ENCODE measurements at places on chromosomes 12 and 14.

- DNase-seq = no peak
These were observed 9.5 kb upstream of the EEA1 start for GRCh38 chr12:92938638-92939037.

DNA sequence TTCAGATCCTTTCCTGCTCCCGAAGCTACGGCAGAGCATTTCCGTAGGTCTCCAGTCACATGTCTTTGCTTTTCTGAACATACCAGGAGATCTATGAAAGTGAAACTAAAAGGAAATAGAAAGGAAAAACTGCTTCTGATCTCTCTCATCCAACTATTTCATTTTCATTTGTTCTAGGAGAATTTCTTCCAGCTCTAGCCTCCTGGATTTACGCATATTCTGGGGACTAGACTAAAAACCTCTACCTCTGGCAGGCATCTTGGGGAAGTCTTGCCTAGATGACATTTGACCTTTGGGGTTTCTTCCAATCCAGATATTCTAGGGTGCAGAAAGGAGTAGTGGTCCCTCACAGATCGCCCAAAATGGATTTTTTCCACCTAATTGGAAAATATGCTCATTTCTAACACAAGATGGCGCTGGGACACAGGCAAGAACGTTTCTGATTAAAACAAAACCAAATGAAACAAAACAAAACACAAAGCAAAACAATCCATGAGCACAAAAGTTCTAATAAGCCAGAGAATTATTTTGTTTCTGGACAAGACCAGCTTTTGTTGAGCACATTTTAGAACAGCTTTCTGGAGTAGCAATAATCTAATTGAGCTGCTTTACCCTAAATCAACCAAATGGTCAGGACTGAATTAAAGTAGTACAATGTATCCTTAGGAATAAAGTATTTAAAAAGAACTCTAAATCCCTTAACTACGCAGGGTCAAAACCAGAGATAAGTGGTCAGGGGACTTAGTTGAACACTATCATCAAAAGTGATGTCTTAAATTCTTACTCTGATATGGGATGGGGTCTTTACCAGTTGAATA, 12.3 kb upstream of the PARP11 start:
- DNase-seq = no peak

DNA sequence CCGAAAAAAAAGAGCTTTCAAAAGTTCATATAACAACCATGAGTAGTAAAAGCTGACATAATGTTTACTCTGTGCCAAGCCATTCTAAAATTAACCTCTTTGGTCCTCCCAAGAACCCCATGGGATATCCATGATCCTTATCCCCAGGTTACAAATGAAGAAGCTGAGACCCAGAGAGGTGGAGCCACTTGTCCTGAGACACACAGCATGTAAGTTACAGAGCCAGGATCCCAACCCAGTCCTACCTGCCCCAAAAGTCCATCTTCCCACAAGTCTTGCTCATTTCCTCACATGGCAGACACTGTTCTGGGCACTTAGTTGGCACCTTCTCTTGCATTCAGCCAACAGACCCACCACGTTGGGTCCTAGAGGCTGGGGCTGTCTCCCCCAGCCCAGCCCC, 37.1 kb downstream of the TRPV4 start:
- DNase-seq = no peak

DNA sequence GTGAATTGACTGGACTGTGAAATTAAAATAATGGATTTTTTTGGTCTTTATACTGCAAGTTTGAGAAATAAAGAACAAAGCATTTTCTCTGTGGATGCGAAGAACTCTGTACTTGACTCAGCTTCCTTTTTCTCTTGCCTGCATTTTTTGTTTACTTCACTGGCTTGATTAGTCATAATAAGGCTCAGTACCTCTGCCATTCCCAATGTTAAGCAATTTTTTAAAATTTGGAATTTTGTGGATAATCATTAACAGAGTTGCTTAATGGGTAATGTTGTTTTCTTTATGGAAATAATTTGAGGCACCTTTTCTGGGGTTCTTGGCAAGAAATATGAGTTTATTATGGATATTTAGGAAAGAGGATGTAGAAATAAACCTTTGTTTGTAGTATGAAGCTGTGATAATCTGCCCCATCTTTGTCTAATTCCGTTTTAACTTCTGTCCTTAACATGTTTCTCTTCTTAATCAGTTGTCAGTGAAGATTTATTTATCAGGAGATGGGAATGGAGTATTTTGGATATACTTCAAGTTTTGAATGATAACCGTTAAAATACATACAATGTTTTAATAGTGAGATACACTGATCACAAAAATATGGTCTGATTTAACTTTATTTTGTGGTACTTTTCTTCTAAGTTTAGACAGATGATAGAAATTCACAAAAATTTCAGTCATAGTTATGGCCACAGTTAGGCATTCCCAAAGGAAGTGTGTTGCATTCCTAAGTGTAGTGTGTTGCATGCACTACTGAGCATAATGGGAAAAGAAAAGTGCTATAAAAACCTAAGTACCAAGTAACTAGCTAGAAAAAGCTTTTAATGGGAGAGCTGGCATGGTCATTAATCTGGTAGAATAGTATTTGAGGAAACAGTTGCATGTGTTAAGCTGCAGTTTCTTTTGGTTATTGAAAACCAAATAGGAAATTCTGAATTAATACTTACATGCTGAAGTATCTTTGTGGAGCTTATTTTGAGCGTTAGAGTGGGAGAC, 27.7 kb downstream of the WNK1 start:
- no peak for DNase-seq

DNA sequence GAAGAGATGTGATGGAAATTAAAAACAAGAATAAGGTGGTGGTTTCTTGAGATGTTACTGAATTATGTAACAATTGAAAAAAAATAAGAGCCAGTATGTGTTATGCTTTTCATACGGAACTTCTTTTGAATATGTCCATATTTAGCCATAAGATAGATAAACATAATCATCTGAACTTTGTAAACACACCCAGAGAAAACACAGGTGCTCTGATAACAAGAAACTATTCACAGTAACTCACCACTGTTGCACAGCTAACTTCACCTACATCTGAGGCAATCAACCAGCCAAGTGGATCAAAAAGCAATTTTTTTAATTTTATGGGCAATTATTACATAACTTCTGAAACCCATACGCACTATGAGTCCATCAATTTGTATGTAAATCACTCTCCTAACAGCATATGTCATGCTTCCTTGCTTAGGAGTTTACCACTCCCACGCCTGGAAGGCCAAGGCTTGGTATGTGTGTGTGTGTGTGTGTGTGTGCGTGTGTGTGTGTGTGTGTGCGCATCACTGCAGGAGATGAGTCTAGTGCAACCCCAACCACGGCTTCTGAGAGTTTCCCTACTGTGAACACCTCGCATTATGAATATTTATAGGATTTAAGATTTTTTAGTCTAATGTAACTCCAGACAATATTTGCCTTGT, 443.4 kb downstream of the BCAT1 start:
- no peak for DNase-seq

GRCh38 chr12:130764475-130765185, 48.5 kb upstream of the RIMBP2 start:
- no peak for DNase-seq

DNA sequence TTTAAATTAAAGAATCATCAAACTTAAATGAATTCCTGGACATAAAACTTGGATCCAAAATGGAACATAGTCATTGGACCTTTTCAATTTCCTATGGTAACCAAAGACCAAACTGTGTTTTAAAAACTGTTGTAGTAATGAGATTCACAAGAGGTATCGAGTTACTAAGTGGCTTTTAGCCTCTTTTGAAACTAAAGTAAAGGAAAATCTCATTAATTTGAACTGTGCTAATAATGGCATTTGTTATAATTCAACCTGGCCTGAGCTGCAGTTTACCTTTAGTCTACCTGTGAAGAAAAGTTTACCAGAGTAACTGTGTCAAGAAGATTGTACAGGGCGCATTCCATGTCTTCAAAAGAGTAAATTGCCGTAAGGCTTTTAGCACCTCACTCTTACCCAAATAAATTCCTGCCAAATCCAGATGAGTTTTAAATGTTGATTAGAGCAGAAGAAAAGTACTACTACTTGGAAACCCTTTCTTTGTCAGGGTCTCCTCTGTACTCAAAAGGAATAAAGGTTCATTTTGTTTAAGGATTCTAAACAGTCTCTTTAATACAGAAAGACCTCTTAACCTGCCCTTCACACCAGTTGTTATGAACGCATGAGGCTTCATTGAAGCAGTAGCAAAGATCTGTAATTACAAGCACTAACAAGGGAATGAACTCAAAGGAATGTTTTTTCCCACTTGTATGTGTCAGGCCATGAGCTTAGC, 17.1 kb upstream of the MED13L start:
- no peak for DNase-seq

DNA sequence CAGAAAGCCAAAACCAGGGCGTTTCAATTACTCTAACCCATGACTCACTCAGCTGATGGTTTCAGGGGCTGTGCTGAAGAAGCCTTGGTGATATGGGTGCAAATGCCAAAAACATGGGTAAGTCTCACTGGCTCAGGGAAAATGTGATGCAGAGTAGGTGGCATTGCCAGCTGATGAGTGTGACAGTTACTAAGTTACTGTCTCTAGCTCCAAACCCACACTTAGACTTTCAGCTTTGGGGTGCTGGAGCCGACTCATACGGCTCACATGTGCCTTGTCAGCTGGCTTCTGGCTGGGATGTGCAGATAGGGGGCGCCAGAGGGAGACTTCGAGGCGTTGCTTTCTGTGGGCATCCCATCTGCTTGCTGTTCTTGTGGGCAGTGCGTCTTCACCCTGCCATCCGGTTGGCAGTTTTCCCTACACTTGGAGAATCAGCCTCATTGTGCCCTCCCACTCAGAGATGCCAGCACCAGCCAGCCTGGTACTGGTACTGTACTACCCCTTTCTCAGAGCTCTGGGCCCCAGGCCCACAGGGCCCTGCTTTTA, 11.1 kb upstream of the KRT7 start:
- DNase-seq = peak; percentile 74
